ENCODE measurements at places on chromosomes 7 and 10.

DNA sequence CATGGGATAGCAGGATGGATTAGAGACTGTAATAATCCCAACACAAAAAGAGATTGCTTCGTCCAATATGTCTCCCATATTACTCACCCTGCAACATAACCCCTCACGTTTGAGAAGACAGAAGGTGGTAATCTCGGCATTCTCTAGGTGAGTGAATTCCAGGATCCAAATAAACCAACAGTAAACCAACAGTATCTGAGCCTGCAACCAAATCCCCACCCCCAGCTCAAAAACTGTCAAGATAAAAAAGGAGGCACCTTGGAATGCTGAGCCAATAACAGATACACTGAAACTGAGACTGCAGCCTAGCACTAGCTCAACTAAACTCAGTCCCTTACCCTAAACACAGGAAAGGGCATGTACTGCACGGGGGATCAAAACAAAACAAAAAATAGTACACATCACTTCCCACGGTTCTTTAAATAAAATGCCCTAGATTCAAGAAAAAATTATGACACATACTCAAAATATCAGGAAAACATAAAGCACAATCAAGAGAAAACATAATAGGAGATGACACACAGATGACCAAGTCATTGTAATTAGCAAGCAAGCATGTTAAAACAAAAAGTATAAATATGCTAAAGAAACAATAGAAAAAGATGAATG lies 28.0 kb downstream of the IPMK start:
- no peak for DNase-seq

- peak; percentile 68 for DNase-seq
Measured at GRCh38 chr7:20784388-20785156, 2.1 kb downstream of the SP8 start.

GRCh38 chr7:157418204-157419034 lies 81.6 kb downstream of the DNAJB6 start:
- DNase-seq: no peak

GRCh38 chr7:25118048-25118753 lies 6.9 kb downstream of the CYCS start:
- DNase-seq: peak; percentile 19

GRCh38 chr10:129849853-129850252 lies 114.2 kb downstream of the EBF3 start:
- DNase-seq: no peak

- no peak for DNase-seq
Measured at GRCh38 chr7:1296356-1296981, 63.8 kb downstream of the UNCX start.

- no peak for DNase-seq
Measured at GRCh38 chr10:130411496-130412085, 275.4 kb downstream of the GLRX3 start.

GRCh38 chr7:46317256-46317655 lies 396.2 kb upstream of the IGFBP3 start:
- DNase-seq: no peak

- no peak for DNase-seq
Measured at GRCh38 chr10:515674-516073, 173.8 kb downstream of the DIP2C start.

GRCh38 chr10:126640401-126640800 lies 30.1 kb downstream of the C10orf90 start:
- no peak for DNase-seq

DNA sequence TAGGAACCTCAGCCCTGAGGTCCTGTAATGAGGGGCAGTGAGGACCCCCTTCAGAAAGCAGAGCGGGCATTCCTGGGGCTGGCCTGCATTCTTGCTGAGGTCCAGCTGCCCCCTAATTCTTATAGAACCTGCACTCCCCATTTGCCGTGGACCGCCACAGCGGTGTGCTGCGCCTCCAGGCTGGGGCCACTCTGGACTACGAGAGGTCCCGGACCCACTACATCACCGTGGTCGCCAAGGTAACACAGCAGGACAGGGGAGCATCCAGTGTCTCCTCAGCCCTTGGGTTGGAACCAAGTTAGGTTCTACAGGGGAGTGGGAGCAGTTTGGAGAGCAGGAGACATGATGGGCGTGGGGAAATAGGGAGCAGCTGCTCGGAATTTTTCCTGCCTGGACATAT lies 7.3 kb downstream of the CDHR1 start:
- DNase-seq: no peak

- DNase-seq: no peak
Measured at GRCh38 chr7:109020251-109020650, 450.6 kb downstream of the DNAJB9 start.

- DNase-seq: no peak
Measured at GRCh38 chr7:68833422-68833821, 764.9 kb upstream of the AUTS2 start.

- no peak for DNase-seq
Measured at GRCh38 chr7:85521108-85521694, 334.3 kb upstream of the SEMA3D start.

DNA sequence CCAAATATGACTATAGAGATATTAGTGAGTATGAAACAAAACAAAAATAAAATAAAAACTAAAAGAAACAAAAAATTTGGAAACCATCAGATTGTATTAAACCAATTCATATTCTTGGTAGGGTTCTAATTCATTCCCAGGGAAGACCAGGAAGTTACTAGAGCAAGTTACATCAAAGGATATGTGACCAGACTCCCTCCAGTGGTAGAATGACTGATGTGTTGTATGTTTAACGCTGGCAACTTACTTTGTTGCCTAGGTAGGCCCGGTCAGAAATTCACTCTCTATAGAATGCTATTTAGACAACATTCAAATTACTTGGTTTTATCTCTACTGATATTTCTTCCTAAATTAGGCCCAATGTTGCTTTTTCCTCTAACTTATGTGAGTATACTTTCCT lies 5.2 kb downstream of the PHYHIPL start:
- DNase-seq: peak; percentile 51

DNA sequence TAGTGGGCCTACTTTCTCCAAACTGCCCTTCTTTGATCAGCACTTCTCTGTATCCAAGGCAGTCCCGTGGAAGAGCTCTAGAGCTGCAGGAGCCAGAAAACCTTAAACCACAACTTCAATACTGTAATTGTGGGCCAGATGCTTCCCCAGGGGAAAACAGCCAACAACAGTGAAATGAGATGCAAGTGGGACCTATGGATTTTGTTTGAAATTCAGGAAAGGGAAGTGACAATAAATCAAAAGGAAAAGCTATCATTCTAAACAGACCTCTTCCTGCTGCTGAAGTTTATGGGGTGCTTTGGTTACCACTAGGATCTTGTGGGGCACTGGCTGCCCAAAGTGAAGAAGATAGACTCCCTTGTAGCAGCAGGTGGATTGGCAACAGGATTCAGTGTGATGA lies 1031.7 kb downstream of the LRMDA start:
- DNase-seq: no peak

- DNase-seq: no peak
Measured at GRCh38 chr10:118827053-118827452, 72.3 kb upstream of the CACUL1 start.

DNA sequence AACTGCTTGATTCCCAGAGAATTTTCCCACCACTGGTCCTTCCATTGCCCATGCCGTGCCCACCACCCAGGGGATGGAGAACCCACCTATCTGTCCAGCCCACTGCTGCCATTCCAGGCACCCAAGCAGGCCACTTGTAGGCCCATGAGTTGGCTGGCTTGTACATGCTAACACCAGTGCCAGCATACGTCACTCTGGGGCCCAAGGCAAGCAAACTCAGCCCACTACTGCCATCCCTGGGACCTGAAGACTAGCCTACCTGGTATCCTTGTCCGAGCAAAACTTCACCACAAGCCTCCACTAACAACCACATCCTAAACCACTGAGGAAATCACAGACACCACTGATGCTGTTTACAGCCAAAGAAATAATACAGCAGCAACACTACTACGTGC lies 44.7 kb upstream of the CDK6 start:
- no peak for DNase-seq

DNA sequence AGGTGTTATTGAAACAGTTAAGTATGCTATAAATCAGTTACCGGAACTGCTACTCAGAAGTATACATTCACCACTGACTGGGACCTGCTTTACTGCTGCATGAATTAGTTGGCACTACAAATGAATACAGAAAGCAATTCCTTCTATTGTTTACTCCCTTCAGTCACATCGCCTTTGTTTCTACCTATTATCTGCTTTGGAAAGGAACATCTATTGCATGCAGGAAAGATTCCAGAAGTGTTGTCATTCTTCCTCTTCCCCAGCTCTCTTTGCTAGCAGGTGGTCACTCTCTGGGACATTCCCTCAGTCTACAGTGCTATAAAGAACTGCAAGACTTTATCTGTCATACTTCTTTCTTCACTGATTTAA lies 131.3 kb downstream of the ANK3 start:
- DNase-seq: no peak

DNA sequence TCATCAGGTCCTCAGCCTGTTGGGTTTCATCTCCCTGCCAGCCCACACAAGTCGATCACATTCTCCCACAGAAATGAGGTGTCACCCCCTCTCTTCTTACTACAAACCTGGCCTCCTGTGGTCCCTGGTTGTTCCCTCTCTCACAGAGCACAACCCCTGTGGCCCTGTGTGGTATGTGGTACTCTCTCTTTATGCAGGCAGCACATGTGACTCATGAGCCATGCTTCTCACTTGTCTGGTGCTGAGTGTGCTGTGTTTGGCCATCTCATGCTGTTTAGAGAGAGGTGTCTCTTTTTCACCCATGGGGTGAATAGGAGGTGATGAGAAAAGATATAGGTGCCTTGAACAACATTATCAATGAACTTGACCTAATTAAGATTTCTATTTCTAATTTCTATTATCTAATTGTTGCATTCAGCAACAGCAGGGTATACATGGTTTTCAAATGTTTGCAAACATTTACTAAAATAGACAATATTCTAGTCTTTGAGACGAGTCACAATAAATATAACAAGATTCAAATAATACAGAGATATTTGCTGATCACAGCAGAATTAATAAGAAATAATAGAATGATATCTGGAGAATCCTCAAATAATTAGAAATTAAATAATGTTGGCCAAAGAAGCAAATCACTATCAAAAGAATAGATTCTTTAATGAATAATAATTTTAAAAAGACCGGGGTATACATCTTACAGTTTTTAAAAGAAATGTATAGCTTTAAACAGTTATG lies 633.8 kb upstream of the IGFBP3 start:
- DNase-seq: no peak

DNA sequence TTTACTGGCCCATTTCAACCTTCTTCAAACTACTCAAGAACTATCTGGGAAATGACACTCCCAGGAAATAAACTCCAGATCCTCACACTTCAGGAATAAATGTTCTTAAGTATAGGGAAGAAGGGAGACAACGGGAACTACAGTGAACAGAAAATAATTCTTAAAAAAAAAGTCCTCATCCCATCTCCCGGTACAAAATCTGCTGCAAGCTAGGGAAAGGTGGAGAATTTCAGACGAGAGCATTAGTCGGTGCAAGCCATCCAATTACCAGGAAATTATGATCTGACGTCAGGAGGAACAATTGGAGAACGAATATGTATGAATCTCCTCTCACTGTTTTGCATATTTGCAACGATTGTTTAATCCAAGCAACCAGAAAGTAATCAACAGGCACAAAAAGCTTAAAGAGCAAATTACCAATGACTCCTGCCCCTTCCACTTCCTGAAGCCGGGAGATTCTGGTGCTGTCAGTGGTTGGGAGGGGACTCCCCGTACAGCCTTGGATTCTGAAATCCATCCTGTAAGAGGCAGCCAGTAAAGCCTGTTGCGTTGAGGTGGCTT lies 15.1 kb upstream of the GATA3 start:
- no peak for DNase-seq

- no peak for DNase-seq
Measured at GRCh38 chr10:1241973-1242935, 186.1 kb downstream of the WDR37 start.

GRCh38 chr7:129126314-129126713 lies 18.2 kb upstream of the TSPAN33 start:
- DNase-seq: no peak

GRCh38 chr10:111023060-111023459 lies 53.8 kb upstream of the ADRA2A start:
- no peak for DNase-seq

DNA sequence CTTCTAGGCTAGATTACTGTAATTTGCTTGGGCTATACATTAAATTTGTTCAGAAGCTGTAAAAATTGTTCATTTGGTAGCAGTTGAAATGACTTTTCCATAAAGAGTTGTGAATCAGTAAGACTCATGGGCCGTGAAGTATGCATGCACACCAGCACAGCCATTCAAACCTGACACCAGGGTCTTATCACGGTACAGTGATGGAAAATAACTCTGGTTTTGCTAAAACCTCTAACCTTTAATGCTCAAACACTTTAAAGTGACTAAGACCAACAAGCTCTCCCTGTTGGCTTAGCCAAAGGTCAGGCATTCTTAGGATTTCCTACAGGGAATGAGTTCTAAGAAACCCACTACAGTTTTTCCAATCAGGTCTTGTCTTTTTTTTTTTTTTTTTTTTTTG lies 11.5 kb downstream of the ARL3 start:
- DNase-seq: no peak

DNA sequence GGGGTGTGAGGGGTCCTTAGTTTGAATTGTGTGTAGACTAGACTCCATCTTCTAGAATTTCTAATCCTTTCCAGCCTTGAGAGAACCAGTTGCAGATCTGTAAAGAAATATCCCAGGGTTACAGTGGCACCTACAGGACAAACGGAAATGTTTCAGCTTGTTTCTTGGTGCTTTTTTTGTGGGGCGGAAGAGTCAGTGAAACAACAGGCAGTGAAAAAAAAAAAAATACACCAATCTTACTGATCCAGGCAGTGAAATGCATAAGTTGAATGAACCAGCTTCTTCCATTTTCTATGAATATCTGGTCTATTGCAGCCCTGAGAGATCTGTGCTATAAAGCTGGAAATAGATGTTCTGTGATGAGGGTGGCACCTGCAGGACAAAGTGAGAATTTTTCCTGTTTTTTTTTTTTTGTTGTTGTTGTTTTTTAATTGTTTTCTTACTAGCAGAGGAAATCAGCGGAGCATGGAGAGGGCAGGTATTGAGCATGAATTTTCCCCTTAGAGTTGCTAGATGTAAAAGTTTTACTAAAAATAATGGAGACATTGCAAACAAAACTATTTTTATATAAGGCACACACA lies 81.9 kb upstream of the DYNC1I1 start:
- peak; percentile 10 for DNase-seq

GRCh38 chr7:123075838-123076467 lies 80.5 kb upstream of the TAS2R16 start:
- DNase-seq: peak; percentile 6

GRCh38 chr10:59708816-59709394 lies 745 bp downstream of the SLC16A9 start:
- peak; percentile 62 for DNase-seq

GRCh38 chr10:117948493-117948892 lies 98.2 kb downstream of the RAB11FIP2 start:
- DNase-seq: no peak

- peak; percentile 77 for DNase-seq
Measured at GRCh38 chr10:115093776-115094408, 727 bp downstream of the ATRNL1 start.

DNA sequence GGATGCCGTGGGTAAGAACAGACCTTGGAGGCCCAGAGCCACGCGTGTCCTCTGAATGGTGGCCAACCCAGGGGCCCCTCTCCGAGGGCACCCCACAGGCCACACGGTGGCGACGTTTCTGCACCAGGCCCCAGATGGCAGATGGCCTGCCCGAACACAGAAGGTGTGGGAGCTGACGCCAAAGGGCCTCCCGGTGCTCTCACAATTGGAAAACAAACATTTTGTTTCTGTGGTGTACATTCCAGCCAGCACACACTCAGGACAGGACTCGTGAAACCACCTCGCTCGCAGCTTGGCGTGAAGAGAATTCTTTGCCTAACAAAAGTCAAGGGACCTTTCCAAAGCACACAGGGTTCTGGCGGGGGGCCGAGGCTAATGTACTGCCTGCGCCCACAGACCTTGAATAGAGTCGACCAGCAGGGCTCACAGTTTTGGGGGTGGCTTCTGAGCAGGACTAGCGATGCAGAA lies 112.1 kb downstream of the FAM53B start:
- DNase-seq: no peak
